Stimulated activated CD4-positive, alpha-beta T cell treated with anti-CD3 and anti-CD28 coated beads, Interleukin-1b, Interleukin-23, amount 100 ng/mL, for 4 hours (primary cell): ENCODE measurements at places on chromosomes 4 and X.
A peak's percentile ranks its signal among the peaks of the same experiment; 100 is the strongest.

DNA sequence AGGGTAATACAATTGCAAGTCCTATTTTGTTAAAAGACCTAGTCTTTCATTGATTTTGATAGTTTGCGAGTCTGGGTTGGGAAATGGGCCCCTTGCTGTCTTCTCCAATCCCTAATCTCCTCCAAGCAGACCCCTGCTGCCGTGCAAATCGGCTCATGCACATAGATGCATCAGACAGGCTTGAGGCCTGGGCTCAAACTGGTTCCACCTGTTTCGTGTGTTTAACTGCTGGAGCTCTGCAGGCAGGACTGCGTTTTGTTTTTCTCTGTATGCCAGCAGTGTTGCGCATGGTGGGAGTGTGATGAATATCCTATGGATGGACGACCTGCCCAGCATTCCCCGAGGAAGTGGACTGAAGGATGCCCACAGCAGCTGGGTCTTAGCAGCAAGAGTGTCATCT lies 133.9 kb downstream of the PDGFRA start:
- DNase-seq, result no peak

DNA sequence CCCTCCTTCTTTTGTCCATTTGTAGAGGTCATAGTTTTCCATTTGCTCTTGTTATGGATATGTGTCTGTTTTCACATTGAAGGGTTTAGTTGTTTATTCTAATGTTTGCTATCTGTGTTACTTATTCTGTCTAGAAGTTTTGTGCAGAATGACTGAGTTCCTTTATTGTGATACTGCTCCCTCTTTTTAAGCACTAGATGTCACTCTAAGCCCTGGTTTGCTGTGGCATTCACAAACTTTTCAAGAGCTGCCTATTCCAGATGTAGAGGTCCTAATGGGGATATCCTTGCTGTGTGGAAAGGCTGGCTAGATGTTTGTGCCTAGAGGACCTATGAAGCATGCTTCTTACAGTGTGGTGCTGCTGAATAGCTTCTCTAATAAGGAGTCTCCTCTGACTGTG lies 338.6 kb downstream of the SPIN4 start:
- DNase-seq, result no peak

- no peak for DNase-seq
Measured at GRCh38 chrX:102846544-102847236, 90.4 kb upstream of the RAB40AL start.

- no peak for DNase-seq
Measured at GRCh38 chrX:20284444-20284843, 17.7 kb upstream of the RPS6KA3 start.

DNA sequence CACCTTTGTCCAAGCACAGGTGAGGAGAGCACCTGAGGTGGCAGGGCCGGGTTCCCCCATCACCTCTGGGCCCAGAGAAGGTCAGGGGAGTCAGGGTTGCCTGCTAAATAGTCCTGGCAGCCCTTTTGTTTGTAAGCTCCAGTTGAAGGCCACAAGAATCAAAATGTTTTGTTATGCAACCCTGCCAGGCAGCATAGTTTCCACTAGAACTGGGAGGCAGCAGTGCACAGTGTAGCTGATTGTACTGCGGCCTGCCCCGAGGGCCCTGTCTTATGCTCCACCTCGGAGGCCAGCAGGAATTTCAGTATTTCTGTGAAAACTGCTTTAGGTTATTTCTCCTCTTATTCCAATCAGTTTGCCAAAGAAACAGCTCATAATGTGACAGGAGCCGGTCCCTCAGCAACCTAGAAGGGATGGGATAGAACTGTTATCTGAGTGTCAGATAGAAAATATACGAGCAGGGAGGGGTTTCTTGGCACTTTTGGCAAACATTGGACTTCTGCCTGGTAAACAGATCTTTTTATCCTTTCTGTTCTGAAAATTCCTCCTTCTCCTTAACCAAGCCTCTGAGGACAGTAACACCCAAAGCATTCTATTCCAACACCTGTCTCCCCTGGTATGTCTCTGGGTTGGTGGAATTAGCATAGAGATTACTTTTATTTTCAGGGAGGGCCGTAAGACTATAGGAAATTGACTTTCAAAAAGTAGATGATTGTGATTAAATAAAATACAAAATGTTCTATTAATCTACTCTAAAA lies 93.6 kb downstream of the LNX1 start:
- no peak for DNase-seq

GRCh38 chrX:14027036-14027435 lies 2.7 kb downstream of the GEMIN8 start:
- peak; percentile 7 for DNase-seq

GRCh38 chr4:77074981-77075855 lies 571 bp downstream of the CCNI start:
- DNase-seq, result peak; percentile 68

DNA sequence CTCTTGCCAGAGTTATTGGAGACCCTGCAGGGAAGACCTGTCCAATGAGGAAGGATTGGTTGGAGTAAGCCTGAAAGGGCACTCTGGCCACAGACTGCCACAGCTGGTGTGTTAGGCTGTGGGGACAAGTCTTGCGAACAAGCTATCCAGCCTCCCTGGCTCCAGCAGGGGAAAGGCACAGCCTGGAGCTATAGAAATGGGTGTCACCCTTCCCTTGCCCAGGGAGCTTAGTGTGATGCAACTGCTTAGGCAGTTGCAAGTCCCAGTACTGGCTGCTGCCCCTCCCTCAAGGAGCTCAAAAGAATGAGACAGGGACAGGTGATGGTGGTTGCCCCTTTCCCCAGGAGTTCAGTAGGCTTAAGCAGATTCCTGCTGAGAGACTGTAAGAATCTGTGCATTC lies 165.7 kb upstream of the CT83 start:
- no peak for DNase-seq

- no peak for DNase-seq
Measured at GRCh38 chr4:186400676-186401075, 134.7 kb downstream of the F11 start.

DNA sequence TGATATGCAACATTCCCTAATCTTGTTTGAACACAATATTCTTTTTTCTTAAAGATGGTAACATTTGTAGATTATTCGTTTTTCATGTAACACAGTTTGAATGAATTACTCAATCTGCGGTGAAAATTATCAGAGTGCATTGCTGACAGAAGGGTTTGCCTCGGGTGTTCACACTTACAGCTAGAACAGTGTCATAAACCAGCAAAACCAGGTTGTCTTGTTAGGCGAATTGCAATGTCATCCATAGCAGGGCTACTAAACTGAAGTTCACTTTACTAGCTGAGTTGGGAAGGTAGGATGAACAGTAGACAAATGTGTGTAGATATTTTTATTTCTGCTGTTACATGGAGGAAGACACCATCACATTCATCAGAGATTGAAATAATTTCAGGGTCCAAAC lies 98.9 kb downstream of the SLC39A8 start:
- no peak for DNase-seq
